ENCODE measurements at places on chromosomes 1 and 21.

GRCh38 chr1:30452925-30453324 lies 270.5 kb downstream of the MATN1 start:
- DNase-seq, result no peak

DNA sequence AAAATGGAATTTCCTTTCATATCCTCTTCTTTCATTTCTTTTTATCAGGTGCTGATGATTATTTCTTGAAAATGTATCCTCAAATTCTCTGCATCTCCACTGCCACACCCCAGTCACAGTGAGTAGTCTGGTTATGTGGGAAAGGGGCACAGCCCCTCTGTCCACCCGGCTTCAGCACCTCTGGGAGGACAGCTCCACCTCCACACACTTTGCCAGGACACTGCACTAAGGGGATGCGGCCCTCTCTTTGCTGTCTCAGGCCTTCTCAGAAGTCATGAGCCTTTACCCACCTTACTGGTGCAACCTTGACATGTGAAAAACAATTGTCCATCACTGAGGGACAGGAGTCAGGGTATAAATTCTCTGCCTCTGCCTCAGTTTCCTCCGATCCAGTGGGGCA lies 433.1 kb downstream of the PCP4 start:
- no peak for DNase-seq

DNA sequence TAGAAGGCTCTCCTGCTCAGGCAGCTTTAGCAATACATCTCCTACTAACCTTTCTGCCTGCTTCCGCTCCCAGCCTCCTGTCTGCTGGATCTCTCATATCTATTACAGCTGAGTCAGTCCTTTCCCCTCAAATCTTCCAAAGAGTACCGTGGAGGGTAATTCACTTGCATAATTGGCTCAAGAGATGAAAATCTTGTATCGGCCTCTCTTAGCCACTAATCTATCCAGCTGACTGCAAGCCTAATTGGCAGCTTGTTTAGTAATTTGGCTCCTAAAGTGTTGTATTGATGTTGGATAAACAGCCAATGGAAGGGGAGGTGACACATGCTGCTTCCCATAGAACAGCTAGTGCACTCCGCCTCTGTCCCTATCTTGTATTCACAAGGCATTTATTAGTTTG lies 195.7 kb downstream of the GPATCH2 start:
- no peak for DNase-seq

DNA sequence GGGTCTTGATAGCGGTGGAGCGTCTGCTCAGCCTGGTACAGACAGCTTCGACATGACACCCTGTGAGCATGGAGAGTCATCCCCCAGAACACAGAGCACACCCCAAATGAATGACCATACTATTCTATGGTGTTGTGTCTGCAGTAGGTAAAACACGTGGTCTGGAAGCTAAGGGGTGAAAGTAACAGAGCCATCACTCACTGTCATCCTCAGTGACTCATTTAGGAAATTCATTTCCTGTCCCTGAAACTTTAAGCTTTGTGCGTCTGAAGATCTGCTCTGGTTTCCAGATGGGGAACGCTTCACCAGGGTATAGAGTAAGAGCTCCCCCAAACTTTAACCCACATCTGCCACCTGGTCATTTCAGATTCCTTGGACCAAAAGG lies 94.8 kb upstream of the DISP3 start:
- no peak for DNase-seq

GRCh38 chr1:157505481-157506272 lies 46.6 kb downstream of the FCRL5 start:
- DNase-seq, result peak; percentile 24

DNA sequence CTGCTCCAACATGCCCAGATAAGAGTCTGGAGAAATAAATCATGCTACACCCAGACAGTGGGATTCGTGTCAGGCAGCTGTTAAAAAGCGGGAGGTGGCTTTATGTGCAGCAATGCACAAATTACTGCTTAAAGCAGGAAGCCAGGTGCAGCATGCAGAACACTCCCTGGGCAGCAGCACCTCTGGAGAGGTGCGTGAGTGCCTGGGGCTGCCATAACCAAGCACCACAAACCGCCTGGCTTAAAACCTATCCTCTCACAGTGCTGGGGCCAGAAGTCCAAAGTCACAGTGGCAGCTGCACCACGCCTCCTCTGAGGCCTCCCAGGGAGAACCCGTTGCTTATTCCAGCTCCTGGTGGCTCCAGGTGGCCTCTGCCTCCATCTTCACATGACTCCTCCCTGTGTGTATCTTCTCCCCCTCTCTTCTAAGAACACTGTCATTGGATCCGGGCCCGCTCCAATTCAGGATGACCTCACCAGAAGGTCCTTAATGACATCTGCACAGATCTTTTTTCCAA lies 115.6 kb downstream of the SIK1 start:
- no peak for DNase-seq

- DNase-seq, result peak; percentile 58
Measured at GRCh38 chr1:28259934-28260802, 850 bp downstream of the SESN2 start.

GRCh38 chr1:171743081-171743870 lies 1.4 kb upstream of the VAMP4 start:
- no peak for DNase-seq

DNA sequence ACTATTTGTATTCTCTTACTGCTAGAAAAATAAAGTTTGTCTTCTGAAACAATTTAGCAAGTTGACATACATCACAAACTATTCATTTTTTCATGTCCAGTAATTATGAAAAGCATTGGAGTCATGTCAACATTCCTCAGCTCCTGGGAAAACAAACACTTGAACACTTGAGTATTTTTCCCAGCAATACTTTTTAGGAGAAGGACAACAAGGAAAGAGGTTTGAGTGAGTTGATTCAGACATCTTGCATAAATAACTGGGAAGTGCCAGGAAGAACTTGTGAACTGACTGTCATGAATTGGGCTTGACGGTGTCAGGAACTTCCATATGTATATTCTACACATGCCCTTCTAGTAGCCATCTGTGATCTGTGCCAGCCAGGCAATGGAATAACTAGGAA lies 195.6 kb downstream of the HMCN1 start:
- no peak for DNase-seq

DNA sequence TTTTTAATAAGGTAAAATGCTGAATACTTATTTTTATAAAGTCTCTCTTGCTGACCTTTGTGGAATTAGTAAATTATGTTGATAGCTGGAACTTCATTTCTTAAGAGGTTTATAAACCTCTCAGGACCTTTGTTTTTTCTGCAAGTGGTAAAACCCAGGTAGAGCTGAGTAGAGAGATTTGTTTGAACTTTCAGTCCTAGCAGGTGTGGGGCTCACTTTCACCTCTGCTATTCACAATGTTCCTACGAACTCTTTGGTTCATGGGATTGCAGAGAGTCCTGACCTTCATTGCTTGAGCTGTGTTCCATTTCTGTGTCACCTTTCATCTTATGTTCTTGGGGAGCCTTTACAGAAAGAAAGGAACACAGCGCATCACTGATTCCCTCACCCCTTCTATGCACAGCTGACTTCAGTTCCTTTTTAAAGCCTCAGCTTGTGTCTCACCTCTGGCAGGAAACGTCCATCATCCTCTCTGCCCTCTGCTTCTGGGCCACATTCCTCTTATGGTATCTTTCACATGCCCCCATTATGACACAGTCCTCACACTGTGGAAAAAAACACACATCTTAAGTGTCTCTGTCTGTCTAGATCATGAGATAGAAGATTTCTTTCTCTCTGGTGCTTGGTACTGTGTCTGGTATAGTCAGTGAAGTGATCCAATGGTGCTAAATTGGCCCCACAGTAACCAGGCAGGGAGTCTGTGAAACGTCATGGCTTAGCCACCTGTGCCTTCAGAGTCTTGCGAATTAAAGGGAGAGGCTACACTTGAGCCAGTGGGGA lies 262.5 kb upstream of the B3GALT2 start:
- no peak for DNase-seq

GRCh38 chr1:153608742-153609584 lies 4.0 kb downstream of the S100A16 start:
- DNase-seq, result peak; percentile 64

DNA sequence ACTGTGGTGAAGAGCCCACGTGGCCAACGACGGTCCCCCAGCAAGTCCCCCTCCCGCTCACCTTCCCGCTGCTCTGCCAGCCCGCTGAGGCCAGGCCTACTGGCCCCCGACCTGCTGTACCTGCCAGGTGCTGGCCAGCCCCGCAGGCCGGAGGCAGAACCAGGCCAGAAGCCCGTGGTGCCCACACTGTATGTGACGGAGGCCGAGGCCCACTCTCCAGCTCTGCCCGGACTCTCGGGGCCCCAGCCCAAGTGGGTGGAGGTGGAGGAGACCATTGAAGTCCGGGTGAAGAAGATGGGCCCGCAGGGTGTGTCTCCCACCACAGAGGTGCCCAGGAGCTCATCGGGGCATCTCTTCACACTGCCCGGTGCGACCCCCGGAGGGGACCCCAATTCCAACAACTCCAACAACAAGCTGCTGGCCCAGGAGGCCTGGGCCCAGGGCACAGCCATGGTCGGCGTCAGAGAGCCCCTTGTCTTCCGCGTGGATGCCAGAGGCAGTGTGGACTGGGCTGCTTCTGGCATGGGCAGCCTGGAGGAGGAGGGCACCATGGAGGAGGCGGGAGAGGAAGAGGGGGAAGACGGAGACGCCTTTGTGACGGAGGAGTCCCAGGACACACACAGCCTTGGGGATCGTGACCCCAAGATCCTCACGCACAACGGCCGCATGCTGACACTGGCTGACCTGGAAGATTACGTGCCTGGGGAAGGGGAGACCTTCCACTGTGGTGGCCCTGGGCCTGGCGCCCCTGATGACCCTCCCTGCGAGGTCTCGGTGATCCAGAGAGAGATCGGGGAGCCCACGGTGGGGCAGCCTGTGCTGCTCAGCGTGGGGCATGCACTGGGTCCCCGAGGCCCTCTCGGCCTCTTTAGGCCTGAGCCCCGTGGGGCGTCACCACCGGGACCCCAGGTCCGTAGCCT lies 46.8 kb downstream of the TRIM11 start:
- no peak for DNase-seq

- peak; percentile 17 for DNase-seq
Measured at GRCh38 chr21:39441502-39442475, 3.8 kb downstream of the LCA5L start.

Measured in smooth muscle cell of the brain vasculature (primary cell).